CD8-positive, alpha-beta memory T cell (primary cell): ENCODE measurements at places on chromosomes 1 and 21.

- no peaks in the 10 kb centered on the region for H3K36me3 ChIP-seq
- no peak for DNase-seq
- no peaks in the 10 kb centered on the region for H3K27me3 ChIP-seq
- no peaks in the 10 kb centered on the region for H3K4me1 ChIP-seq
- H3K4me3 ChIP-seq, result no peak overlapping the region
Observed at GRCh38 chr1:87989346-87989745, 660.7 kb downstream of the LMO4 start.

DNA sequence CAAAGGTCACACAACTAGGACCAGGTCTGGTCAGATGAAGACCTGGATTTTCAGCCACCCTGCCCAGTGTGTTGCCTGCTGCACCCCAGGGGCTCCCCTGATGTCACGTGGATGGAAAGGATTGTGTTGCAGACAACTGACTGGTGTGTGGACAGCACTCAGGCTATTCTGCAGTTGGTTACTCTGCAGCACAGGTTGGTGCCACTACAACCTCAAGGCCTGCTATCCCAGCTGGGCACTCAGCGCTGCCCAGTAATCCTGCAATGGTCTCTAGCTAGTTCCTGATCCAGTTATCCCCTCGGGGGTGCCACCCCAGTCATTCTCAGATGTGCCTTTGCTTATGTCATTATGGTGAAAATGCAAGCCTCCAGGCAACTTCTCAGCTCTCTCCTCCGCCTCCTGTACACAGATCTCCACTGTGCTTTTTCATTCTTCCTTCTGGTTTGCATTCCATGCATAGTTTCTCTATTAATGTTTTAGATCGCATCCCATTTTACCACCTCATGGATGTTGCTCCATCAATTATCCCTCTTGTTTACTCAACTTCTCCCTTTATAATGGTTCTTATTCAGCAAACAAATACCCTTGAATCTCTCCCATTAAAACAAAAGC is 503.2 kb upstream of the CAMK1G start:
- H3K27ac ChIP-seq, result no peak overlapping the region
- H3K4me3 ChIP-seq, result no peak overlapping the region
- no peaks in the 10 kb centered on the region for H3K27me3 ChIP-seq
- DNase-seq, result no peak

- H3K27ac ChIP-seq, result peak overlapping the region; percentile 88
- no peaks in the 10 kb centered on the region for H3K27me3 ChIP-seq
- DNase-seq, result peak; percentile 70
- peak overlapping the region; percentile 98 for H3K4me3 ChIP-seq
Observed at GRCh38 chr1:16235944-16236510, 956 bp downstream of the CPLANE2 start.

DNA sequence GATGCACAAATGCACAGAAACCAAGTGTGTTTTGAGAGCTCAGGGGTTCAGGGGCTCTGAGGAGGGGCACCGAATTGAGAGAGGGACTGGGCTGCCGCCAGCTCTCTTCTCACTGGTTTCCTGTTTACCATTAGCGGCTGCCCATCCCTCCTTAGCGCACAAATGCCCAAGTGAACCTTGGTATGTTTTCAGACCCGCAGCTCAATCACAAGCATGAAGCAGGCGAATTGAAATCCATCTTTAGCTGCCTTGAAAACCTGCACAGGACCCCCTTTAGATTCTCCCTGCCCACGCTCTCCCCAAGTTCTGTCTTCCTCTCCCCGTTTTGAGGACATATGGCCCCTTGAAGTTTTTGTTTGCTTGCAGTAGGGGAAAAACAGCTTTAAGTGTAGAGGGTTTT is 61.1 kb upstream of the ACOT11 start:
- H3K27ac ChIP-seq, result no peak overlapping the region
- no peak overlapping the region for H3K4me3 ChIP-seq
- no peaks in the 10 kb centered on the region for H3K27me3 ChIP-seq
- DNase-seq, result no peak

GRCh38 chr1:213245260-213245910 is 194.3 kb downstream of the RPS6KC1 start:
- no peak overlapping the region for H3K4me3 ChIP-seq
- no peaks in the 10 kb centered on the region for H3K36me3 ChIP-seq
- H3K27ac ChIP-seq, result no peak overlapping the region
- DNase-seq, result no peak

- no peaks in the 10 kb centered on the region for H3K36me3 ChIP-seq
- H3K4me3 ChIP-seq, result no peak overlapping the region
- DNase-seq, result no peak
- H3K4me1 ChIP-seq, result peaks cover 3% of the 10 kb centered on the region
Observed at GRCh38 chr1:226555092-226555491, 6.5 kb downstream of the STUM start.

GRCh38 chr1:204413170-204413535 is 1.5 kb upstream of the PPP1R15B start:
- H3K4me3 ChIP-seq, result no peak overlapping the region
- no peak for DNase-seq

- H3K4me3 ChIP-seq, result no peak overlapping the region
- no peaks in the 10 kb centered on the region for H3K4me1 ChIP-seq
- H3K36me3 ChIP-seq, result no peaks in the 10 kb centered on the region
- H3K27ac ChIP-seq, result no peak overlapping the region
Observed at GRCh38 chr1:228930479-228930957, 195.2 kb downstream of the RHOU start.
